ENCODE measurements at places on chromosomes 6 and 20.

DNA sequence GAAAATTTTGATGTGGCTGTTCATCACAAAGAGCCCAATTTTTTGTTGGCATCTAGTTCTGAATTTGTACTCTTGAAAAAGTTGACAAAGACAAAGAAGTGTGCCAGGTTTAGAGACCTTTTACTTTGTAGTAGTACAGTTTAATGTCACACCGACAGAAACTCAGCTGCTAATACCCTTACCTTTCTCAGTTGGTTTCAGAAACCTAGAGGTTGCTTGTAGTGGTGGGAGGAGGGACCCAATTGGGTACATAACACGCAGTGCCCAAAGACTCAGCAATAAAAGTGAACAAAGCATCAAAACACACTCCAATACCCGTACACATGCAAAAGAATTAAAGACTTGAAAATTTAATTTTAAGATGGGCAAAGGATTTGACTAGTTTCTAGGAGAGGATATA, 203.7 kb downstream of the CDKAL1 start:
- no peak for DNase-seq

- peak; percentile 32 for DNase-seq
These were observed 85.3 kb downstream of the ASXL1 start for GRCh38 chr20:32443386-32443974.

DNA sequence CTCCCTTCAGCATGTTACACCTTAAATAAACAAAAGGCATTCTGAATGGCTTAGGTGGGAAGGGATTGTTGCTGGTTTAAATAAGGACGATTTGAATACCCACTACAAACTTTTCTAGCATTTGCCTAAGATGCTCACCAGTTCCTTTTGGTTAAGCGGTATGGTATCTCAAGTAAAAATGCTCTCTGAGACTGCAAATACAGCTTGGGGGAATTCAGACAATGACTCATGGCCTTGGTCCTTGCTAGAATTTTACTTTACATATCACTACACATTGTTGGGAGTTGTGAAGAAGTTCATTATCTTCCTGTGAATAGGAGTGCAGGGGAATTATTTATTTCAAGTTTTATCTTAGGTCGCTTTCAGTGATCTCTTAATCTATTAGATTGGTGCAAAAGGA, 670.7 kb downstream of the UTRN start:
- no peak for DNase-seq

GRCh38 chr6:27814665-27815424, 97.4 kb downstream of the OR2B2 start:
- peak; percentile 98 for DNase-seq

- DNase-seq: no peak
These were observed 797 bp upstream of the GNRH2 start for GRCh38 chr20:3042625-3043024.

- DNase-seq: no peak
These were observed 110.0 kb downstream of the SCML4 start for GRCh38 chr6:107714104-107714503.

- DNase-seq: no peak
These were observed 141.9 kb downstream of the PDE7B start for GRCh38 chr6:135993361-135993760.

- peak; percentile 16 for DNase-seq
These were observed 193.4 kb upstream of the PRDM1 start for GRCh38 chr6:105892577-105893262.

DNA sequence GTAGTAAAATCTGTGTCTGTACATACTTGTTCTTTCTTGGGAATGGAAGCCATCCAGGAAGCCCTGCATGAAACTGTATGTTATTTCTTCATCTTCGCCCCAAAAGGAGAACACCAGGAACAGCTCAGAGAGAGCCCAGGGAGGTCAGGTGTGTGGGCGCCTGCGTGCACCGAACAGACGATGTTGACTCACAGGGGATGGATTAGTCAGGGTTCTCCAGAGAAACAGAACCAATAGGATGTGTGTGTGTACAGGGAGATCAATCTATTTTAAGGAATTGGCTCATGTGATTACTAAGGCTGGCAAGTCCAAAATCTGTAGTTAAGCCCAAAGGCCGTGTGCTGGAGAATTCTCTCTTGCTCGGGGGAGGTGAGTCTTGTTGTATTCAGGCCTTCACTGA, 45.7 kb downstream of the RNASET2 start:
- no peak for DNase-seq

DNA sequence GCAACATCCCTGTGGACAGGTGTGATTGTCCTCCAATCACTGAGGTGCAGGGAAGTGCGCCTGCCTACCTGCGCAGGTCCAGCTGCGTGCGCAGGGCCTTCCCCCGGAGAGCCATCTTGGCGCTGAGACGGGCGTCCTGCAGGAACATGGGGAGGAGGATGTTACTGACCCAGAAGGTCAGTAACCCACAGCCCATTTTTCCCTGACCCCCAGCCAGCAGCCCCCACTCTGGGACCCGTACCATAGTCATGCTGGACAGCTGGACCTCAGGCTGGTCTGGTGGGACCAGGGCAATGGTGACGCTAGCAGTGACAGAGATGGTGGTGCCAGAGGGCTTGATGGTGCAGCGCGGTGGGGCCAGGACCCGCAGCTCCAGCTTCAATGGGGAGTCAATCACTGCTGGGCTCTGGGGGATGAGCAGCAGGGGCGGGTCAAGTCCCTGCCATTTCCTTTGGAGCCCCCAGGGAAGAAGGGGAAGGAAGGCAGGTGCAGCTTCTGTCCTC, 9.7 kb downstream of the PLTP start:
- DNase-seq: no peak

GRCh38 chr6:10641528-10641927, 52.9 kb downstream of the C6orf52 start:
- no peak for DNase-seq

- peak; percentile 85 for DNase-seq
These were observed 530.3 kb downstream of the RFPL4B start for GRCh38 chr6:112877134-112878100.

GRCh38 chr6:10837622-10837994, 731 bp downstream of the MAK start:
- peak; percentile 28 for DNase-seq

DNA sequence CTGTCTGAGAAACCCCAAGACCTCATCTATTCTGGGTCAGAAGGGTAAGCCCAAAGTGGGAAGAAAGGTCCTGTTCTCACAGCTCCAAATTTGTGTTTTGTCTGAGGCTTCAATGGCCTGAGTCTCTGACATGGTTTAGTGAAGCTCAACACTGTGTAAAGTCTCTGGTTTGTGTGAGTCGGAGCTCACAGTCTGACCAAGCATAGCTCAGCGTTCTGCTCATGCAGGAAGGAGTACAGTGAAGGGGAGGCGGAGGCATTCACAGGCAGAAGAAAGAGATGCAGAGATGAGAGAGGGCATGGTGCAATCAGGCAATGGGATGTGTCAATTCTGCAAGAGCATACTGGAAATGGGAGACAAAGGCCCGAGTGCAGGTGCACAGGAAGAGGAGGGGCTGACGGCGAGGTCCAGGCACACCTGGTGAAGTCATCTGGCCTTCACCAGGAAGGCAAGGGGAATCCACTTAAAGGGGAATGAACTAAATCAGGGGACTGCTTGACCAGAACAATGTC, 463.0 kb upstream of the AGPAT4 start:
- peak; percentile 13 for DNase-seq

DNA sequence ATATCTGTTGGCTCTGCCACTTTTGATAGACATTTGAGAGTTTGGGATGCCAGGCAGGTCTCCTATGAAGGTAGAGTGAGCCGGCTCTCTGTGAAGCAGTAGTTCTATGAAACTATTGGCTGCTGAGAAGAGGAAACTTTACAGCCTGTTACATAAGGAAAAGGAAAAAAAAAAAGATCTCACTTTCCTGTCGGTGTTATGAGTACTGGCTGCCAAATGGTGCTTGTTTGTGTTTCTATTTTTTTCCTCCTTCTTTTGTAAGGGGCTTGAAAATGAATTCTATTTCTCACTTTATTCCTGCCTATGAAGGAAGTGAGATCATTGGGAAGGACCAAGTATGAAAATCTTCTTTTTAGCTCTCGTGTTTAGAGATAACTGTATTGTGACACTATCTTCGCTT, 73.1 kb upstream of the CLDN20 start:
- DNase-seq: no peak

DNA sequence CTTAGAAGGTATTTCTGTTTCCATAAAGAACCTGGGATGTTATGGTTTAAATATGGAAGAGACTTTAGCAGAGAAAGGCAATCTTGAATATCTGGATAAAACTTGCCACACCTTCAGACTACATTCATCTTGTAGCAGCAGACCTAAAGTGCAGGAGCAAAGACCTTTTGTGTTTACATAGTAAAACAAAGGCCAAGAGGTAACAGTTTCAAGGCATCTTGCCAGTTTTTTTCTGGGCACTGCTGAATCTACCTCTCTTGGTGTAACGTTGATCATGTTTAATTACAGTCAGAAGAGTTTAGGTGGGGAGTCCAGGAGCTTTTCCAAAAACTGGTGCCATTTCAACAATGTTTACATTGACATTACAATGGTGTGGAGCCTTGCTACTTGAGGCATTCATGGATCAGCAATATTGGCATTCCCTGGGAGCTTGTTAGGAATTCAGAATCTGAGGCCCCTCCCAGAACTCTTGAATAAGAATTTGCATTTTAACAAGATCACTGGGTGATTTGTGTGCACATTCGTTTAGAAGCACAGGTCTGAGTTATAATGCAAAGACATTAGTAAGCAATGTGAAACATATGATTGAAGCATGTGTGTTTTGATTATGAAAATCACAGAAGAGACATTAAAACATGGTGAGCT, 94.5 kb downstream of the F13A1 start:
- DNase-seq: no peak

GRCh38 chr6:73528897-73529296, 8.1 kb upstream of the EEF1A1 start:
- DNase-seq: no peak

DNA sequence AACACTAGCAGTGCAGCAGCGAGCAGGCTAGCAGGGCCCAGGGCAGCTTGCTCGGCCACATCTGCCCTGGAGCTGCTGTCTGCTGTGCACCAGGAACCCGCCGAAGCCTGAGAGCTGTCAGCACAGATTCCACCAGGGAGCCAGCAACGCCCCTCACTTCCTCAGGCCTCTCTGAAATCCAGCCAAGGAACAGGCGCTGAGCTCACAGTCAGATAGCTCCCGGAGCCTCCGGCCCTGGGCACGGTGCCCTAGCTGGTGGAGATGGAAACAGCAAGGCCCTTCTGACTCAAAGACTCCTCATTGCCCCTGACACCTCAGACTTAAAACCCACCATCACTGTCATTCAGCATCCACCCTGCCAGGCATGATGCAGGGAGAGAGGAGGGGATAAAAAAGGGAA, 839.4 kb downstream of the MAFB start:
- peak; percentile 98 for DNase-seq

- no peak for DNase-seq
These were observed 120.4 kb downstream of the MYLK4 start for GRCh38 chr6:2630359-2630758.

DNA sequence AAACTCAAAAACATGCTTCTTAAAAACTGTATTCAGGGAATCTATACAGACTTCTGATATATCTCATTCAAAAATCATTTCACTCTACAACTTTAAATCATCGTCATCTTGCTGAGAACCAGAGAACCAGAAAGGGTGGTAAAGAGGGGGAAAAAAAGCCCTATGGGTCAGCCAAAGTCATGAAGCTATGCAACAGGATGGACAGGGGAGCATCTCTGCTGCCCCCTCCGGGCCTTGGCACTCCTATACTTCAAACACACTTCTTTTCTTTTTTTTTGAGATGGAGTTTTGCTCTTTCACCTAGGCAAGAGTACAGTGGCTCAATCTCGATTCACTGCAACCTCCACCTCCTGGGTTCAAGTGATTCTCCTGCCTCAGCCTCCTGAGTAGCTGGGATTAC, 73.5 kb upstream of the NFATC2 start:
- DNase-seq: no peak

DNA sequence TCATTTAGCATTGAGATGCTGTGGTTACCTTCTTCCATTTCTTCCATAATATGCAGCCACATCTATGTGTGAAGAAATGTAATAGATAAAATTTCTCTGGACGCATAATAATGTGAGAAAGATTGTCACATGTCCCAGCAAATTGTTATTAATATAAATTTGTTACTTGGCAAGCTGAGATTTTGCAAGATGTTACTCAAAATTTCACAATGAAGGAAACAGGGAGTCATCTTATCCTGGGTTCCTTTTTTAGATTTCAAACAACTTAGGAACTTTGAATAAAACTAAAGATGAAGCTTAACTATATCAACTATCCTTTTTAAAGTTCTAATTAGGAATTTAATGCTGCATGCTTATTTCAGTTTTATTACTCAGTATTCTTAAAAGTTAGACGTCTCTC, 3.6 kb downstream of the ESR1 start:
- DNase-seq: no peak

DNA sequence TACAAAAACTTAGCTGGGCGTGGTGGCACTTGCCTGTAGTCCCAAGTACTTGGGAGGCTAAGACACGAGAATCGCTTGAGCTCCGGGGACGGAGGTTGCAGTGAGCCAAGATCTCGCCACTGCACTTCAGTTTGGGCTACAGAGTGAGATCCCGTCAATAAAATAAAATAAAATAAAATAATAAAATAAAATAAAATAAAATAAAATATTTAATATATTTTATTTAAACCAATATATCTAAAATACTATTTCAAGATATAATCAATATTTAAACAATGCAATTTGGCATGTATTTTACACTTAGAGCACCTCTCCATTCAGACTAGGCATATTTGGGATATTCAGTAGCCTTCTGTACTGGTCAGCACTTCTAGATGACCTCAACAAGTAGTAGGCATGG, 142.1 kb downstream of the FOXA2 start:
- DNase-seq: no peak

- DNase-seq: peak; percentile 66
These were observed 10.0 kb downstream of the CITED2 start for GRCh38 chr6:139364302-139364981.

DNA sequence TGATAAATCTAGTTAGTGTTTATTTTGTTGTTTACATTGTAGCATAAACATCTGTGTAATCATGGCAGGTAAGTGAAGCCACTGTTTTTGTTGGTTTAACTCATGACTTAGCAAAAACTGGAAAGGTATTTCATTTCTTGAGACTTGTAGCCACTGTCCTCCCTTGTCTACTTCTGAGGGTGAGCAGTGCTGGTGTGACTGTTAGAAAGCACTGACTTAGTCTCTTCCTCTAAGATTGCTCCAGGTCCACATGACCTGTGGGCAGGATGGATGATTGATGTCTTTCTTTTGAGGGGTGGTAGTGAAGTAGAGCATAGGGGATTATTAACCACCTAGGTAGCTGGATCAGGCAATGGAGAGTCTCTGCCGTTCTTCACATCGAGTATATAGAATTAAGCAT, 203.8 kb downstream of the ARID1B start:
- no peak for DNase-seq

DNA sequence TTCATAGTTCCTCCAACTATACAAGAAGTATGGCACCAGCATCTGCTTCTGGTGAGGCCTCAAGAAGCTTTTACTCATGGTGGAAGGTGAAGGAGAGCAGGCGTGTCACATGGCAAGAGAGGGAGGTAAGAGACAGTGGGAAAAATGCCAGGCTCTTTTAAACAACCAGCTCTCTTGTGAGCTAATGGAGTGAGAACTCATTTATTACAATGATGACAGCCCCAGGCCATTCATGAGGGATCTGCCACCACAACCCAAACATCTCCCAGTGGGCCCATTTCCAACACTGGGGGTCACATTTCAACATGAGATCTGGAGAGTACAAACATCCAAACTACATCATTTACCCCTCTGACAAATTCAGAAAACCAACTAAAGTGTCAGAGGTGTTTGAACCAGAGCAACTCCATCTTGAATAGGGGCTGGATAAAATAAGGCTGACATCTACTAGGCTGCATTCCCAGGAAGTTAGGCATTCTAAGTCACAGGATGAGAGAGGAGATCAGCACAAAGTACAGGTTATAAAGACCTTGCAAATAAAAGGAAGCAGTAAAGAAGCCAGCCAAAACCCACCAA, 2.2 kb upstream of the UBD start:
- no peak for DNase-seq

- DNase-seq: no peak
These were observed 144.0 kb downstream of the BCKDHB start for GRCh38 chr6:80250391-80250997.

All from umbilical cord (tissue), 2 donors.